ENCODE measurements at places on chromosomes 1 and 21.

- DNase-seq, result peak; percentile 63
Observed at GRCh38 chr1:40825996-40826395, 36.2 kb downstream of the CITED4 start.

DNA sequence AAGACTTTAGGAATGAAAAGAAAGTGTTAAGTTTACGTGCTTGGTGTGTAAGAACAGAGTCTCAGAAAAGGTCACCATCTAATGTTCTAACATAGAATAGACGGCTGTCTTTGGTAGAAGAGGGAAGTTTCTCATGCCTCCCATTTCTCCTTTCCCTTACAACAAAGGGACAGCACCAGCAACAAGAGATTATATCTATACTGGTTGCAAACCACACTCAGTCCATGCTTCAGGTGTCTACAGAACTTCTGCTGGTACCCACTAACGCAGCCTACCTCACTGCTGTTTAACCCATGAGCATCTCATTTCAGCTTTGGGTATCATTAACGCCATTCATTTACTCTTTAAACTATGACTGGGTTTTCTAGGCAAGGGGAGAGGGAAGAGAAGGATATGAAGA is 9.2 kb upstream of the ITPKB start:
- no peak for DNase-seq

DNA sequence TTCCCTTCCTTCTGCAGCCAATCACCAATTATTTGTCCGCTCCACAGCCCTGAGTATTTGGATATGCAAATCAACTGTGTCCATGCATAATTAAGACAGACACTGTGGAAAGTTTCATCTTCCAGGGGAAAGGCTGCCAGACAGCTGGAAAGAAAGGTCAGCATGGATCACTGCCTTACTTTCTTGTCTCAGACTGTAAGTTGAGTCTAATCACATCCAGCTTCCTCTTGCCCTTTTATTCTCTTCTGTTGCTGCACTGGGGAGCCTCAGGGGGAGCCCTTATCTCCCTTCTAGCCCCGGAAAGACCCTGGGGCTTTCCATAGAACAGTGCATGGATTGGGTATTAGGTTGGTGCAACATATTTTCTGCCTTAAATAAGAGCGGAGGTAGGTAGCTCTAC is 182.9 kb downstream of the OMA1 start:
- DNase-seq, result no peak

- no peak for DNase-seq
Observed at GRCh38 chr1:71399594-71399993, 318.8 kb upstream of the ZRANB2 start.

GRCh38 chr21:41246808-41247207 is 69.8 kb upstream of the FAM3B start:
- no peak for DNase-seq

- DNase-seq, result no peak
Observed at GRCh38 chr1:23478896-23479665, 4.9 kb downstream of the ASAP3 start.

DNA sequence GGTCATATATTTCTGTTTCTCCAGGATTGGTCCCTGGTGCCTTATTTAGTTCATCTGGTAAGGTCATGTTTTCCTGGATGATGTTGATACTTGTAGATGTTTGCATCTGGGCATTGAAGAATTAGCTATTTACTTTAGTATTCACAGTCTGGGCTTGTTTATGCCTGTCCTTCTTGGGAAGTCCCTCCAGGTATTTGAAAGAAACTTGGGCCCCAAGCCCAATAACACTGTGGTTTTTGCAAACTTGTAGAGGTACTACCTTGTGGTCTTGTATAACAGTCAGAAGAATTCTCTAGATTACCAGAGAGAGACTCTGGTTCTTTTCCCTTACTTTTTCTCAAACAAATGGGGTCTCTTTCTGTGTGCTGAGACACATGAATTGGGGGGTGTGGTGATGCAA is 251.4 kb upstream of the B3GALT2 start:
- no peak for DNase-seq

- DNase-seq, result peak; percentile 49
Observed at GRCh38 chr1:6591222-6591621, 11.4 kb downstream of the ZBTB48 start.

DNA sequence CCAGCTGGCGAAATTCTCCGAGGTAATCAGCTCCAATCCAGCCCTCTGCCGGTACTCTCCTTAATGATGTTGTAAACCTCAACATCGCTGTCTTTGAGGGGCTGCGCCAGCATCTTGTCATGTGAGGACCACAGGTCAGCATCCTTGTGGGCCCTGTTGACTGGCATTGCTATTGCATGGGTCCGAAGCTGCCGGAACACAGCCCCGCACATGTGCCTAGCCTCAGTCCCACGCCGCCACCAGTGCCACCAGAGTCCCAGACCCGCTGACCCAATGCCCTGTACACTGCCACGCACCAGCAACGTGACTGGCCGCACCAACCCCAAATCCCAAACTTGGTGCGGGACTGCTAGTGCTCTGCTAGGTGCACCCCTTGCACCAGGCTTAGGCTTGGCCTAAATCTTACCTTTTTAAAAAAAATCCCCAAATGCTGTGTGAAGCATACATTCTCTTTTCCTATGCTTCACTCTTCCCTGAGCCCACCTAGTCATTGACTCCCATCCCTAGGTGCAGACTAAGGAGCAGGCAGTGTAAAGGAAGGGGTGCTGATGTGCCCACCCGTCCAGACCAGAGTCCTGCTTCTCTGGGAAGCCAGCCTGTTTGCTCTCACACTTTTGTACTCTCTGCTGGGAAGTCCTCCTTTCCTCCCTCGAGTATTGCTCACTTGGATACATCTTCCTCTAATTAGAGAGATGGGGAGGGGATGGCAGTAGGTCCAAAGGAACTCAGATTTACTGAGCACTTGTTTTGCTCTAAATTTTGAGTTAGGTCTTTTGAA is 81.9 kb upstream of the ARTN start:
- no peak for DNase-seq

- no peak for DNase-seq
Observed at GRCh38 chr21:38234395-38235142, 22.2 kb upstream of the KCNJ15 start.

- no peak for DNase-seq
Observed at GRCh38 chr21:45220071-45220481, 67.6 kb downstream of the POFUT2 start.

DNA sequence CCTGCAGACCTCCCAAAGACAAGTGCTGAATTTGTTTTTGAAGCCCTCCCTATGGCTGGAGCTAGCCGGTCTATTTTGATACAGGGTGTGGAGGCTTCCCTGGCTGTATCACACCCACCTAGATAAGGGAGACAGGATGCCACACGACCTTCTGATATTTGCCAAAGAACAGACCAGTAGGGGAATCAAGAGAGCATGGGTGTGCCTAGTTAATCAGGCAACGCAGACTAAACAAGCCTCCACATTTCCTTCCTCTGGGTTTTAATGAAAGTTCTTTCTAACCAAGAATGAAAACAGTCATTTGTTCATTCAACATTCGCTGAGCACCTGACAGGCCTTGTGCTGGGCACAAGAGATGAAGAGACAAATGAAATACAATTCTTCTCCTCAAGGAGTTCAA is 446.8 kb downstream of the PLPP3 start:
- DNase-seq, result no peak

- no peak for DNase-seq
Observed at GRCh38 chr1:220323717-220324116, 51.5 kb upstream of the RAB3GAP2 start.

DNA sequence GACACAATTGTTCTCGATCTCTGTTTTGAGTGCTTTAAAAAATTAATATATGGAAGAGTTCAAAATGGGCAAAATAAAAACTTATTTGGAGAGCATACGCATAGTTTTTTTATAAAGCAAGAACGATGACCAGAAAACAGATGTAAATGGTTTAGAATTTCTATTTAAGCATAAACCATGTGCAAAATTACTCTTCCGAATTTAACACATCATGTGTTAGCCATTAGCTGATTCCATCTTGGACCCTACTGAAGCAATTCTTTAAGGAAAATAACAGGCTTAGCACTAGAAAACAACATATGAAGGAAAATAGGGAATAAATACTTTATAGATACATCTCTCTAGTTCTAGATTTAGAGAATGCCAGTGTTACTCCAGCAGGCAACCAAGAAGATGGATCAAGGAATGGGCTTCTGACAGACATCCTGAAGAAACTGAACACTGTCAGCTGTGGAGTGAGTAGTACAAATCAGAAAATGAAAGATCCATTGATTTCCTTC is 26.7 kb downstream of the CDC7 start:
- no peak for DNase-seq

DNA sequence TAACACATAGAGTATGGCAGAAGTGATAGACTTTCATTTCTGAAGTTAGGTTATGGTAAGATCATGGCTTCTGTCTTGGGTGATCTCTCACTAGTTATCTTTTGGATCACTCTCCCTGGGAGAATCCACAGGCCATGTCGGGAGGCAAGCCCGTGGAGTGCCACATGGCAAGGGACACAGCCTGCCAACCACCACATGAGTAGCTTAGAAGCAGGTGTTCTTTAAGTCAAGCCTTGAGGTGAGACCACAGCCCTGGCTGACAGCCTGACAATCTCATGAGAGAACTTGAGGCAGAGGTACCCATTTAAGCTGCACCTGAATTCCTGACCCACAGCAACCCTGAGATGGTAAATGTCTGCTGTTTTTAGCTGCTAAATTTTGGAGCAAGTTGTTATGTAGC is 130.4 kb downstream of the KCNN3 start:
- no peak for DNase-seq

GRCh38 chr1:58249737-58250586 is 296.6 kb downstream of the OMA1 start:
- no peak for DNase-seq

DNA sequence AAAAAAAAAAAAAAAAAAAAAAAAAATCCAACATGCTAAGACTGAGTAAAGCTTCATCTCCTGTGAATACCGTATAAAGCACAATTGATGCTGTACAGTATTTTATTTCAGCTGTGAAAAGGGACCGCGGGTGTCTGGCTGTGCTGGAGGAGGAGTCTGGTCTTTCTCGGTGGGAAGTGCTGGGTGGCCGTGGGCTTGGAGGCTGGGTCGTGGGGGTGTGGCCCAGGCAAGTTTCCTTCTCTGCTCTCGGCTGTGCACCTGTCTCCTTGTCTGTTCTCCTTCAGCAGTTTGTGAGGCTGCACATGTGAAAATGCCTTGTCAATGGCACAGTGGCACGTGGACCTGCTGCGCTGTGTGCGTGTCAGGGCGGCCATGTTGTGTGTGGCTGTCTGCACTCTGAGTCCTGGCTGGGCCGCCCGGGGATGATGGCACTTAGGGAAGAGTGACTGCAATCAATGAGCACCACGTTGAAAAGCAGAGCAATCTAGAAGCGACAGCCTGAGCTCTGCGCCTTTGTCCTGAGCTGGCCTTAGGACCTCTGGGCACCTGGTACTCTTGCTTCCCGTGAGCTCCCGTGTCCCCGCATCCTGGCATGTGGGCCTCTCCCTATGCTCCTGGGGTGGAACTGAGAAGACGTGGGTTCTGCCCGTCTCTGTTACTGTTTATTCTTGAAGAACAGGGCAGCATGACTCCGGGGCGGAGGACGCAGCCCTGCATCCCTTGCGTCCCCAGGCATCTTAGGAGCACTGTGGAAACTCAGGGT is 14.5 kb downstream of the AGPAT3 start:
- no peak for DNase-seq
